ENCODE measurements at places on chromosomes 4 and X.

DNA sequence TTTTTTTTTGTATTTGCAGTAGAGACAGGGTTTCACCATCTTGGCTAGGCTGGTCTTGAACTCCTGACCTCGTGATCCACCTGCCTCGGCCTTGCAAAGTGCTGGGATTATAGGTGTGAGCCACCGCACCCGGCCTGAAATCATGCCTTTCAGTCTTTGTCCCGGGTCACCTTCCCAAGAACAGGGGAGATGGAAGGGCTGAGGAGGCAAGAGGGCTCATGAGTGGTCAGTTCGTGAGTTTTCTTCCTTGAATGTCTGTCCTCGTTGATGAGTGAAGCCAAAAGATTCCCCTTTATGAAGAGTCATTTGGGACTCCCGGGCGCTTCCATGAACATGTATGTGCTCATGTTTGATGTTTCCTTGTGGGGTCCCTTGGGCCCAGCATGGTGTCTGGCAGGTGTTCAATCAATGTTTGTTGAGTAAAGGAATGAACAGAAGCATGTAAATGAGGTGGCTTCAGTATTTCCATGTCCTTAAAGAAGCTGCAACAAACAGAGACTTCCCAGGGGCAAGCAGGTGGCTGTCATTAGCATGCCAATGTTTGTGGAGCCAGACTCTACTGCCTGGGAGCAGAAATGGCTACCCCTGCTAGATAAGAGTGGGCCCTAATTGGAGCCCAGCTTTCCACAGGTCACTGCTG, 3.4 kb upstream of the SEPTIN6 start:
- DNase-seq, result no peak

GRCh38 chr4:37839426-37839825, 12.9 kb downstream of the PGM2 start:
- DNase-seq, result no peak

GRCh38 chr4:161404346-161405110, 759.3 kb downstream of the FSTL5 start:
- no peak for DNase-seq

DNA sequence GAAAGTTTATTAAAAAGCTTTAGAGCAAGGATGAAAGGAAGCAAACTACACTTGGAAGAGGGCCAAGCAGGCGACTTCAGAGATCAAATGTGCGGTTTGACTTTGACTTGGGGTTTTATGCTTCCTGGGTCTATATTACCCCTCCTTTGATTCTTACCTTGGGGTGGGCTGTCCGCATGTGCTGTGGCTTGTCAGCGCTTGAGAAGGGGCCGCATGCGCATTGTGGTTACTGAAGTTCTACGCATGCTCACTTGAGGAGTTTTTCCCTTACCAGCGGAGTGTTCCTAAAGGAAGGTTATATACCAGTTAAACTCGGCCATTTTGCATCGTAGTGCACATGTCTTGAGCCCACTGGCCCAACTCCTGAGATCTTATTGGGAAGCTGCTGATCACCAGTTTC, 9.9 kb downstream of the ZNF157 start:
- DNase-seq, result peak; percentile 93

GRCh38 chr4:95410387-95410977, 138.3 kb downstream of the UNC5C start:
- no peak for DNase-seq

DNA sequence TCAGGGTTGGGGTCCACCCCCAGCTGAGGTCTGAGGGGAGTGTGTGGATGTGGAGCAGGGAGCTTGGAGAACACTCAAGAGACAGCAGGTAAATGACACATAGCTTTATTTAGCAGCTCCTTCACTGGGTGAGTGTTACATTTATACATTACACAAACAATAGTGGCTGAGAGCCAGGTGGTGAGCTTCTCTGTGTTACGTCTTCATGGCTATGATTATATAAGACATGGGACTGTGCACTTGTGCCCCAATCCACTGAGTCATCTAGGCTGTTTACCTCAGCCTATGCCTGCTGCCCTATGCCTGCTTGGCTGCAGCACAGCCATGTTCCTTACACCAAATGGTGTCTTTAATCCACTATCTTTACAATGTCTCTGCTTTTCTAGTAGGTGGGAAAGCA, 459.6 kb downstream of the AFF2 start:
- DNase-seq, result no peak
